ENCODE measurements at places on chromosomes 5 and 9. TPM values are rescaled to one million over a fixed set of nuclear protein-coding genes. Genes with fewer than 3 reads are reported as not detected.

DNA sequence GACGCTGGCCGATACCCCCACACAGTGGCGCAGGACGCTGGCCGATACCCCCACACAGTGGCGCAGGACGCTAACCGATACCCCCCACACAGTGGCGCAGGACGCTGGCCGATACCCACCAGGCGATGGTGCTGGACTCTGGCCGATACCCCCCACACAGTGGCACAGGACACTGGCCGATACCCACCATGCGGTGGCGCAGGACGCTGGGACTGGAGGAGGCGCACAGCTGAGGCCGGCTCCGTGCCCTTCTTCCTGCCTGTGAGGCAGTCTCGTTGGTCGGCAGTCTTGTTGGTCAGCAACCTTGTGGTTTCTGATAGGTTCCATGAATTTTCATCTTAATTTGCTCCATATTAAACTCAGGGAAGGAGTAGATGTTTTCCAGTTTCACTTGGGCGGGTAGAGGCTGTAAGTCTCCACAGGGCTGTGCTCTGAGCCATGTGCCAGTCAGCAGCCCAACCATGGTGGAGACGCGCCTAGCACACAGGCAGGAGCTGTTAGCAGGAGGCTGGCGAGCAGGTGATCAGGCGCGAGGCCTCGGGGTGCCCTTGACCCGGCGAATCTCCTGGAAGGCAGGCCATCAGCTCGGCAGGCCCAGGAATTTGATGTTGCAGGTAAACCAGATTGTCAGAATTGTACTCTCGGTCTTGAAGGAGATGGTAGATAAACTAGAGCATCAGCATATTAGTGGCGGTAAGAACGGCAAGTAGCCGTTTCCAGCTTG is 75.6 kb downstream of the EHMT1 start:
- no peak overlapping the region for H3K27ac ChIP-seq
- no peak overlapping the region for H3K4me3 ChIP-seq
- no peaks in the 10 kb centered on the region for H3K27me3 ChIP-seq
- no peaks in the 10 kb centered on the region for H3K36me3 ChIP-seq
- H3K4me1 ChIP-seq, result no peaks in the 10 kb centered on the region

WWC1 gene
- 0.42 TPM for total RNA-seq

SPINK6 gene
- 0.54 TPM for total RNA-seq

DAPK1 gene
- total RNA-seq, result 26.3 TPM

DNA sequence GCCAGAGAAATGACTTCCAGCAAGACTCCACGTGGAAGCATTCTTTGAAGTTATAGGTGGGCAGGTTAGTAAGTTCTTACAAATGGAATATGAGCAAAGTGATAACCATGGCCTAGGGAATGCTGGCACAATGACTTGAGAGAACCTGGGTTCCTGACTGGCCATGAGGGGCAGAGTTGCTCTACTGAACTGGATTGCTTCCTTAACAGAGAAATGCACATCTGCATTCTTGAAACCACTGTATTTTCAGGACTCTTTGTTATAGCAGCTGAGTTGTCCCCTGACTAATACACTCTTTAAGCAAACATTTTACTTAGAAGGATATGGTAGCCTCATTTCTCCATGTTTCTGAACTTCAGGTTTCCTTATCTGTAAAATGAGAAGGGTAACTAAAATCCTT is 108.3 kb upstream of the GNA14 start:
- no peaks in the 10 kb centered on the region for H3K36me3 ChIP-seq
- no peak overlapping the region for H3K4me3 ChIP-seq
- no peak overlapping the region for H3K27ac ChIP-seq
- DNase-seq, result no peak
- no peaks in the 10 kb centered on the region for H3K27me3 ChIP-seq

TSSK1B gene
- 0.17 TPM for total RNA-seq

GABRA6 gene
- not detected for total RNA-seq

- H3K36me3 ChIP-seq, result no peaks in the 10 kb centered on the region
- no peak overlapping the region for H3K4me3 ChIP-seq
- H3K27me3 ChIP-seq, result no peaks in the 10 kb centered on the region
- no peak overlapping the region for H3K27ac ChIP-seq
- no peaks in the 10 kb centered on the region for H3K4me1 ChIP-seq
These were observed 39.6 kb upstream of the ANKRD34B start for GRCh38 chr5:80609692-80610091.

DNA sequence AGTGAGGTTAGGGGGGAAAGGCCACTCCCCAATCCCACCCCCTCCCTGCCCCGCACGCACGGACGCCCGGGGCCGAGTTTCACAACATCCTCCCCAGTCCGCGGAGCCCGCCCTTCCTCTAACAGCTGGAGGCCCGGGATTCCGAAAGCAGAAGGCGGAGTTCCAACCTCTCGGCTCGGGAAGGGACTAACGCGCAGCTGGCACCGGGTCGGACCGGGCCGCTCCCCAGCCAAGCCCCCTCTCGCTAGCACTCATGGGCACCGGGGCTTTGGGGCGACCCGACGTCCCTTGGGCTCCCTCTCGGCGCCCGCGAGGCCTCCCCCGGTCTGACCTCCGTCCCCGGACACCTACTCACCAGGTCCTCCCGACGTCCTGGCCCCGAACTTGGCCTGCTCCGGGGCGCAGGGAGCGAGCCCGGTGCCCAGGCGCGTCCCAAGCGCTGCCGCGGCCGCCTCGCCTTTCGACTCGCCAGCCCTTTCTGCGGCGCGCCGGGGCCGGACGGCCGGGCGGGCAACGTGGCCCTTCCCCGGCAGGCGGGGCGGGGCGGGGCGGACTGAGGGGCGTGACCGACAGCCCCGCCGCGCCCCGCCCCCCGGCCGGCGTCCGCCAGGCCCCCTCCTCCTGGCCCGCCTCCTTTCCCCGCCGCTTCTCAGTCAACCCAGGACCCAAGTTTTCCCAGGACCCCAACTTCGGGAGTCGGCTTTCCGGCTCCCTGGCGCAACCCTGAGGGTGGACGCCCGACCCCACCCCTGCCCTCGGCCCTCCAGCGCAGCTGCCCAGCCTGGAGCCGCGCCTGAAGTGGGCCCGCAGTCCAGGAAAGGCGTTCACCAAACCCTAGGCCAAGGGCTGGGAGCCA is at the start of gene MGAT1:
Gene MGAT1 (minus strand): TSS at position 482 of the 856 bp plus-strand sequence. CDS start 9,835 bp downstream, outside the sequence.
- DNase-seq, result peak; percentile 91
- H3K36me3 ChIP-seq, result no peaks in the 10 kb centered on the region
- H3K4me3 ChIP-seq, result peak within 1 kb of the TSS; percentile 67
- H3K27me3 ChIP-seq, result no peaks in the 10 kb centered on the region

GRCh38 chr9:12735665-12736064 is 39.2 kb upstream of the LURAP1L start:
- no peaks in the 10 kb centered on the region for H3K27me3 ChIP-seq
- H3K4me1 ChIP-seq, result no peaks in the 10 kb centered on the region
- no peak overlapping the region for H3K27ac ChIP-seq
- no peak for DNase-seq

GRCh38 chr5:159527546-159528254 is 197.4 kb upstream of the IL12B start:
- no peaks in the 10 kb centered on the region for H3K4me1 ChIP-seq
- H3K27ac ChIP-seq, result no peak overlapping the region
- no peaks in the 10 kb centered on the region for H3K27me3 ChIP-seq
- H3K36me3 ChIP-seq, result no peaks in the 10 kb centered on the region

CKS2 gene
- 57.5 TPM for total RNA-seq

PPIP5K2 gene
- total RNA-seq, result 66.2 TPM

- no peak for DNase-seq
- no peaks in the 10 kb centered on the region for H3K4me1 ChIP-seq
- H3K4me3 ChIP-seq, result no peak overlapping the region
- H3K27ac ChIP-seq, result no peak overlapping the region
- no peaks in the 10 kb centered on the region for H3K36me3 ChIP-seq
These were observed 226.7 kb downstream of the AGTPBP1 start for GRCh38 chr9:85515021-85515420.

PTPRD gene
- total RNA-seq, result 7.1 TPM

DNA sequence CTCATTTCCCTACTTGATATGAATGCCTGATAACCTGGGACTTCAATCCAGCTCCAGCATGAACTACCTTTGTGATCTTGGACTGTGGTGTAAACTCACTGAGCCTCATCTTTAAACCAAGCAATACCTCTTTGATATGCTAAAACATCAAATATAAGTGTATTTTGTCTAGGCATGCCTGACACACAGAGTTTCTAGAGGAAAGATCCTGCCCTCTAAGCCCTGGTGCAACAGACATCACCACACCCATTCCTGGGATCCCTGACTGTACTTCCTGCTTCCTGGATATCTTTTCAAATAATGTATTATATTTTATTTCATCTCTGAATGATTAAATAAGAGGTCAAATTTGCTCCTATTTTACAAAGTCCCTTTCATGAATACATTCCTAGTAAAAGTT is 55.8 kb downstream of the ANXA2R start:
- no peak overlapping the region for H3K27ac ChIP-seq
- H3K36me3 ChIP-seq, result no peaks in the 10 kb centered on the region
- H3K4me1 ChIP-seq, result no peaks in the 10 kb centered on the region
- no peaks in the 10 kb centered on the region for H3K27me3 ChIP-seq

- H3K4me1 ChIP-seq, result no peaks in the 10 kb centered on the region
- H3K27ac ChIP-seq, result no peak overlapping the region
- DNase-seq, result no peak
- no peak overlapping the region for H3K4me3 ChIP-seq
These were observed 64.2 kb upstream of the PCSK5 start for GRCh38 chr9:75826314-75826713.

DNA sequence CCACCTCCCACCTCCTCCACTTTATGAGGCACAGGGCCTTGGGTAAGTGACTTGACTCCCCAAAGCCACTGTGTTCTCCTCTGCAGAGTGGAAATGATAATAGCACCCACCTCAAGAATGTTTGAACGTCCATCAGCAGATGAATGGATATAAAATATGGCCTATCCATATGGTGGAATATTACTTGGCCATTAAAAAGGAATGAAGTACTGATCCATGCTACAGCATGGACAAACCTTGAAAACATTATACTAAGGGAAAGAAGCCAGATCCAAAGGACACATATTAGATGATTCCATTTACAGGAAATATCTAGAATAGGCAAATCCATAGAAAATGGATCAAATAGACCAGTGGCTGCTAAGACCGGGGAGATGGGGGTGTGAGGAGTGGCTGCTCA is 50.2 kb downstream of the CFAP77 start:
- no peak for DNase-seq
- no peak overlapping the region for H3K4me3 ChIP-seq
- H3K27me3 ChIP-seq, result peaks cover 18% of the 10 kb centered on the region
- H3K4me1 ChIP-seq, result no peaks in the 10 kb centered on the region

GRCh38 chr5:158837908-158838307 is 261.8 kb downstream of the EBF1 start:
- H3K27ac ChIP-seq, result no peak overlapping the region
- H3K4me1 ChIP-seq, result no peaks in the 10 kb centered on the region
- H3K4me3 ChIP-seq, result no peak overlapping the region

- H3K27ac ChIP-seq, result no peak overlapping the region
- no peaks in the 10 kb centered on the region for H3K36me3 ChIP-seq
These were observed 52.9 kb downstream of the PAM start for GRCh38 chr5:102807878-102808502.

- DNase-seq, result peak; percentile 41
- H3K27me3 ChIP-seq, result no peaks in the 10 kb centered on the region
- no peak overlapping the region for H3K27ac ChIP-seq
- H3K36me3 ChIP-seq, result no peaks in the 10 kb centered on the region
- no peaks in the 10 kb centered on the region for H3K4me1 ChIP-seq
- no peak overlapping the region for H3K4me3 ChIP-seq
These were observed 34.8 kb downstream of the BOD1 start for GRCh38 chr5:173581408-173582215.

DNA sequence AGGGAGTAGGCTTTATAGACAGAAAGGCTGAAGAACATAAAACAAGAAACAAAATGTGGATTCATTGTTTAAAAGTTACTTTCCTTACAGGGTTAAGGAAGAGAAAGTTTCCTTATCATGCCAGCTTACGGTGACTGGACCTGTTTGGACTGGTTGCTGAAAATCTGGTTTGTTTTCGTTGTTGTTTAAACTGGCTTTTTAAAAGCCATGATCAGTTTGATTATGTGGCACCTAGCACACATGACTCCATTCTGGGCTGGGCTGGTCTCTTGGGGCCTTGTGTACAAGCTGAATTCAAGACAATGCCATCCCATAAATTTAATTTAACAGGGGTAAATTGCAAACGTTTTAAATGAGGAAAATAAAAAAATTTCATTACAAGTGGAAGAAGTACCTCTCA is 18.4 kb upstream of the ZNF474 start:
- no peak overlapping the region for H3K27ac ChIP-seq
- no peaks in the 10 kb centered on the region for H3K4me1 ChIP-seq
- DNase-seq, result no peak
- no peaks in the 10 kb centered on the region for H3K36me3 ChIP-seq
- H3K4me3 ChIP-seq, result no peak overlapping the region
- H3K27me3 ChIP-seq, result no peaks in the 10 kb centered on the region

FAM169A gene
- 7.3 TPM for total RNA-seq

- no peak overlapping the region for H3K27ac ChIP-seq
- DNase-seq, result no peak
- no peaks in the 10 kb centered on the region for H3K4me1 ChIP-seq
- H3K27me3 ChIP-seq, result no peaks in the 10 kb centered on the region
- H3K4me3 ChIP-seq, result no peak overlapping the region
These were observed 233.9 kb upstream of the TBCA start for GRCh38 chr5:78009937-78010527.

All from adrenal gland (tissue), 19 donors.